ENCODE measurements at places on chromosomes 6 and 20. TPM values are rescaled to one million over a fixed set of nuclear protein-coding genes. Genes with fewer than 3 reads are reported as not detected.

DNA sequence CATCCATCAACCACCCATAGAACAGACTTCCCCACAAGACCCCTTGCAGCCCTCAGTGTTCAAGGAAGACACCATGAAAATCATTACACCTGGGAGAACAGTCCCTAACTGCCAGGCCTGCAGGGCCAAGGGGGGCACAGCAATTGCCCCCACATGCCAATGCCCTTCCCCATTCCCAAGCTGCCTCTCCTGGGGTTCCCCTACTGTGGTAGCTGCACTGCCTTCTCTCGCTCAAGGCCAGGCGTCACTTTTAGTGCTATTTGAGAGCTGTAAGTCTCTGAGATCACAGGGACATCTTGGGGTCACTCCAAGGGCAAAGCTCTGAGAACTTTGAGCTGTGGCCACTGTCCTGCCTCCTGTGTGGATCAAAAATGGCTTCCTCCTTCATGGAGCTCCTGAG, 6.0 kb upstream of the ACSS1 start:
- peak; percentile 22 for DNase-seq

GRCh38 chr20:12083269-12083668, 165.6 kb downstream of the BTBD3 start:
- no peak for DNase-seq

- DNase-seq: no peak
Measured at GRCh38 chr6:95649451-95649850, 72.1 kb downstream of the MANEA start.

GRCh38 chr20:19397226-19397625, 184.8 kb downstream of the SLC24A3 start:
- no peak for DNase-seq

DNA sequence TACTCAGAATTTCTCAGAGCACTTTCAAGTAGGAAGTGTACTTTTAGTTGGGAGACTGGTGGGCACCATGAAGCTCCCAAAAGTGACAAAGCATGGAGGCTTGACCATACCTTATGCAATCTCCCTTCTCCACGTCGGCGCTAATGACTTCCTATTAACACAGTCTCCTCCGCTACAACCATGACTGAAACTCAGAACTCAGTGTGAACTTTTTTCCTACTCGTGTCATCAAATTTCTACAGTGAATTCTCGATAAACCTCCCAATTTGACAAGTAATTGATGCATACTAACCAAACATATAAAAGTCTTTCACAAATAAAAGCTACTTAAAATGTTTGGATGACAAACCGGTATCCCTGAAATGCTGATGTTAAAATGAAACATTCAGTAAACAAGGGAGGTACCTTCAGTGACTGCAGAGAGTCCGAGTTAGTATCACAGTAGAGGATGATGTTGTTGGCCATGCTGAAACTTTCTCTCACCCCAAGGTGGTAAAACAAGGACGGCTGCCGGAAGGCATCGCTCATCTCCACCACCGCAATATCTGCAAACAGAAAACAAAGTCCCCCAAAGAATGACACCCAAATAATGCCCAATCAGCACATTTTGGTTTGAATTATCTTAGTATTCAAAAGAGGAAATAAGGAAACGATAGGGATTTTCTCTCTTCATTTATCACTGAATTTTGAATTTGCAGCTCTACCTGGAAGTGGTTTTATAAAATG, 72.1 kb downstream of the MAP3K5 start:
- no peak for DNase-seq

- no peak for DNase-seq
Measured at GRCh38 chr6:139308286-139308916, 16.6 kb upstream of the TXLNB start.

GRCh38 chr20:39878809-39879208, 810.2 kb downstream of the MAFB start:
- DNase-seq: no peak

- no peak for DNase-seq
Measured at GRCh38 chr6:79420054-79420453, 117.2 kb downstream of the LCA5 start.

DNA sequence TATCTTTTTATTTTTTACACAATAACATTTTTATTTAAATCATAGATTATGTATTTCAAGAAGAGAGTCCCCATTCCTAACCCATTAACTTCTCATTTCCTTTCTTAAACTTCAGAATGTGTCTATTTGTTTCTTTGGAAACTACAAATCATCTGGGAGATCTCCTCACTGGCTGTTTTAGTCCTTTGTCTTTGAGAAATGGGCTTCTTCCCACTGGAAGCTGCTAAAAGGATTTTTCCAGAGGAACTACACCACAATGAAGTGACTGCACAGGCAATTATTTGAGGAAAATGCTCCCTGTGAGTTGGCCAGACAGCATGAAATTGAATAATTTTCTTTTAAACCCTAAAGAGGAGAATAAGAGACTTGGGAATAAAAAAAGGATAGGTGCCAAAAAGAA, 119.1 kb downstream of the TENT5A start:
- DNase-seq: no peak

DNA sequence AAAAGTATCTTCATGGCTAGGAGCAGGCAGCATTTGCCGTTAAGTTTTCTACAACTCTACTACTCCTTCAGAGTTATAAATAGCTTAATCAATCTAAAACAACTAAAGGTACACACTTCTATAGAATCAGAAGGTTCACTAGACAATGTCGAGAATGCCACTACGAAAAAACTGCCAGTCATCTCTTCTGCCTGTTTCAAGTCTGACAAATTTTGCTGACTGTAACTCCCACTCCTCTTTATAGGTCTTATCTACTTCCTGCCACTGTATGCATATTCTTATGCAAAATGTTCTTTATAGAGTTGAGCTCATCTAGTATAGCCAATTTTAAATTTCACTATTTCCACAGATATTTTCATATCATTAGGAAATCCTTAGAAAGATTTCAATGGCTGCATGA, 160.1 kb downstream of the EYS start:
- no peak for DNase-seq

DNA sequence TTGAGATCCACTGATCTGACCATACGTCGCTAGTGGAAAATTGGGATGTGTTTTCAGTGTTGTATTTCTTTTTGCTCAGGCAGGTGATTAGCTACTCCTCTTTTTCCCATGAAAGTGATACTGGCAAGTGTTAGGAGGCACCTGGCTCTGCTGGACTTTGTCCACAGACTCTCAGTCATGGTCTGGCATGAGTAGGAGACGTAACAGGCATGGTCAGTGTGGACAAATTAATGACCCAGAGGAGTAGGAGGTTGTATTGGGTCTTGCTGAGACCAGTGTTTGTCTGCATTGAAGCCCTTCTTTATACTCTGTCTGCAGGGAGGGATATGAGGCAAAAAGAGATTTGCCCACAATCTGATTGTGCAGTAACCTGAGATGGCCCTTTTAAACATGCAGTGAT, 178.7 kb downstream of the DTNBP1 start:
- no peak for DNase-seq

DNA sequence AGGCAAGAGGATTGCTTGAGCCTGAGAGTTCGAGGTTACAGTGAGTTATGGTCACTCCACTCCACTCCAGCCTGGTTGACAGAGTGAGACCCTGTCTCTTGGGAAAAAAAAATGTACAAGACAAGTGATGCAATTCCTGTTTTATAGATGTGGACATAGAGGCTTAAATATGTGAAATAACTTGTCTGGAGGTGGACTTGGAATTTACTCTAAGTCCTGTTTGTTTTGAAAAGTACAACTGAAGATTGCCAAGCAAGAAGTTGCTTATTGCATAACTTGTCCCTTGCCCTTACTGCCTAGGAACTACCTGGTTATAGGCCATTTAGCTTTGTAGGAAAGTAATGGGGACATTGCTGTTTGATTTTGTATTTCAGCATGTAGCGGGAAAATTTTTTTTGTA, 26.0 kb upstream of the ADIG start:
- no peak for DNase-seq

GRCh38 chr6:52876056-52876787, 33.3 kb downstream of the GSTA3 start:
- DNase-seq: no peak

- DNase-seq: no peak
Measured at GRCh38 chr6:156378853-156379252, 398.3 kb upstream of the ARID1B start.

GRCh38 chr20:675453-676314, at the start of gene SCRT2:
SCRT2 (minus strand) TSS chr20:675802; CDS start chr20:675601, 201 bp downstream.
- DNase-seq: peak; percentile 91

- no peak for DNase-seq
Measured at GRCh38 chr20:22529150-22530019, 55.0 kb downstream of the FOXA2 start.

DNA sequence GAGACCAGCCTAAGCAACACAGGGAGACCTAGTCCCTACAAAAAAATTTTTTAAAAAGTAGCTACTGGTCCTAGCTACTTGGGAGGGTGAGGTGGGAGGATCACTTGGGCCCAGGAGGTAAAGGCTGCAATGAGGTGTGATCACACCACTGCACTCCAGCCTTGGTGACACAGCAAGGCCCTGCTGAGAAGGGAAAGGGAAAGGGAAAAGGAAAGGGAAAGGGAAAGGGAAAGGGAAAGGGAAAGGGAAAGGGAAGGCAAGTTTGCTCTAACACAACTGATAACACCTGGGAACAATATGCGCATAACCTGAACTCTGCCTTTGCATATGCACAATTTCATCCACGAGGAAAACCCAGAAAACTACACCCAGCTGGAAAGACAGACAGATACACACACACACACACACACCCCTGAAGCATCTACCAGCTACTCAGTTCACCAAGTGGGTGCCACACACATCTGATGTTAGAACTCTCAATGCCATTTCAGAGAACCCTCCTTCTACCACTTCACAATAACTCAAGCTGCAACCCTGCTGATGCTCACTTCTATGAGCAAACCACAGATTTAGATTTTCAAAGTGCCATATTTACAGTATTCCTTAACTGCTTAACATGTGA, 19.1 kb downstream of the B4GALT5 start:
- no peak for DNase-seq

DNA sequence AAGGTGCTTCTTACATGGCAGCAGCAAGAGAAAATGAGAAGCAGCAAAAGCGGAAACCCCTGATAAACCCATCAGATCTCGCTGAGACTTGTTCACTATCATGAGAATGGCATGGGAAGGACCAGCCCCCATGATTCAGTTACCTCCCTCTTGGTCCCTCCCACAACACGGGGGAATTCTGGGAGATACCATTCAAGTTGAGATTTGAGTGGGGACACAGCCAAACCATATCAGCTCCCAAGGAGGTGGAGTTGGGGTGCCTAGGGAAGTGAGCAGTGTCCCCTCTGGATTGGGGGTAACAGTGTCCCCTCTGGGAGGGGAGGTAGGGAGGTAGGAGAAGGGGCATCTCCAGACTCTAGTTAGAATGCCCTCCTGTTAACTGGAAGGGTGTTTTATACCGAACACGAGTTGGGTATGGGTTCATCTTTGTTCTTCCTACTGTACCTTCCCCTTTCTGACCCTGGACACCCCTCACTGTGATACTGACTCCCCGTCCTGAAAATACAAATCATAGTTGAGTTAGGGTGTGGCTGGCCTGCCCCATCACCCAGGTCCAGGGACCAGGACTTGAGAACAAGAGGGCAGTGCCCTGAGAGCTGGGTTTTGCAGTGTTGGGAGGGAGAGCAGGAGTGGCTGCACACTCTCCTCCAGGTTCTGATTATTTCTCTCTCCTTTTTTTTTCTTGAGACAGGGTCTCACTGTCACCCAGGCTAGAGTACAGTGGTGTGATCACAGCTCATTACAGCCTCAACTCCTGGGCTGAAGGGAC, 62.0 kb downstream of the EFCAB8 start:
- no peak for DNase-seq

- no peak for DNase-seq
Measured at GRCh38 chr6:66558189-66558588, 851.2 kb upstream of the EYS start.

DNA sequence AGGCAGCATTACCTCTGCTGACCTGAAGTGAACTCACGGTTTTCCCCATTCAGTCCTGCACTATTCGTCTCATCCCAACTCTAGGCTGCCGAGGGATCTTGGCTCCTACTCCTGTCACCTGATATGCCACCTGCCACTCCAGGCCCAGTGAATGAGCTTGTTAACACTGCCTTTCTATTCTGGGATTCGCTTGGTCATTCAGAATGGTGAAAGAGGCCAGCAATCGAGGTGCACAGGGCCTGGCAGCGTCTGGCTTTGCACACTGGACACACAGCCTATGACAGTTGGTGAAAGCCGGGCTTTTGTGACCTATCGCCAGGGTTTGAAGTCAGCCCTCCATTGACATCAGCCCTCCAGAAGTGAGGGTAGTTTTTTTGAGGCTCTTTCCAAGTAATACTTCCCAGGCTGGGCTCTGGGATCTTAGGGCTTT, 59.3 kb upstream of the MYL9 start:
- DNase-seq: peak; percentile 83

DNA sequence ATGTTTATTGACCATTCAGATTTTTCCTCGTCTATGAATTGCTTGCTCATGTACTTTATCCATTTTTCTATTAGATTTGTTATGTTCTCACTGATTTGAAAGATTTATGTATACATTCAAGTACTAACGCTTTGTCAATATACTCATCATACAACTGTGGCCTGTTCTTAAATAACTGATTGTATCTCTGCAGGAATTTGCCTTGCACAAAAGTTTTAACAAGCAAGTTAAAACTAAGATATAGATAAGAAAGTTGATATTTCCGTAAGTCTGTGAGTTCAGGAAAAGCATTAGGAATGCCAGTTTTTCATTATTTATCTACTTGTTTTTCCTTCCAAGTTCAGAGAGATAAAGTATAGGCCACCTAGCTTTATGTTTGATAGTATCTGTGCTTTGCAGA, 95.2 kb downstream of the PDE7B start:
- DNase-seq: no peak

DNA sequence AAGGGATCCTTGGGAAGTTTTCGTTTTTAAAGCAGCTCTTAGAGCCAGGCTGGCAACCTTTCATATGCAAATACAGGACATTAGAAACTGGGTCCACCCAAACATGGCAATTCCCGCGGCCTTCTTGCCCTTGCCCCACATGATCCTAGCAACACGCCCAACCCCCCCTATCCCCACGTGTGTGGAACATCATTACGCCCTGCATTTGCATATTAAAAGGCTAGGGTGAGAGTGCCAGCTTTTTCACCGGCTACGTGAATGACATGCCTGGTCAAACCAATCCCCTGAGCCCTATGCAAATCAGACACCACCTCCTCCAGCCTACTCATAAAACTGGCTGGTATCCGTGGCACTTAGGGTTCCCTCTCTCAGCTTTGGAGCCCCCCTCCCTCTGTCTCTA, 88.1 kb downstream of the TNFRSF21 start:
- DNase-seq: no peak

COL21A1 gene
- 87.3 TPM for total RNA-seq

BMP2 gene
- total RNA-seq: 3.0 TPM

EXOC2 gene
- 16.2 TPM for total RNA-seq

CTCFL gene
- total RNA-seq: not detected

TMEM217 gene
- total RNA-seq: 1.0 TPM

ALDH5A1 gene
- total RNA-seq: 17.4 TPM

IBTK gene
- total RNA-seq: 36.5 TPM

SMPDL3A gene
- 2.6 TPM for total RNA-seq

MYBL2 gene
- total RNA-seq: 0.13 TPM

MEP1A gene
- not detected for total RNA-seq

ISM1 gene
- 1.0 TPM for total RNA-seq

C20orf141 gene
- total RNA-seq: not detected

ZNF341 gene
- total RNA-seq: 1.3 TPM

RPL10A gene
- 432 TPM for total RNA-seq

CAPN11 gene
- total RNA-seq: 0.78 TPM

SYNDIG1 gene
- total RNA-seq: 17.6 TPM

COL19A1 gene
- 3.3 TPM for total RNA-seq

Data from cardiac septum (tissue), 1 donor.